COLO829 (cell line): ENCODE measurements at places on chromosomes 6 and 20.

DNA sequence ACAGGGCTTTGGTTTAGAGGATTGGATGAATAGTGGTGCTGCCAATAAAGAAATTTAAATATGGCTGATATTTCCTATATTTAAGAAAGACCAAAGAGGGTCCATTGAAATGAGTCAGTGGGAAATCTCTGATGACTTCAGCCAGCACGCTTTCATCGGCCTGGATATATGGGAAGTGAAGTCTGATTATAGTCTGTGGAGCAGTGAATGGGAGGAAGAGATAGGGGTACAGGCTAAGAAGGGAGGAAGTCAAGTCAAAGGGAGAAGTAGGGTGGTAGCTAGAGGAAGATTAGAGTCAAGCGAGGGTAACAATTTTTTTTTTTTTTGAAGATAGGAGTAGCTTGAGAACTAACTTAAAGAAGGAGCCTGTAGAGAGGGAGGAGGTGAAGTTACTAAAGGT is 22.7 kb downstream of the SLC16A10 start:
- no peak for DNase-seq

- no peak for DNase-seq
These were observed 132.5 kb downstream of the UTRN start for GRCh38 chr6:144417681-144418080.

- DNase-seq, result no peak
These were observed at the start of gene APCDD1L for GRCh38 chr20:58515233-58516212. TSS of gene APCDD1L (minus strand) at chr20:58515399. CDS start at chr20:58514707, 692 bp downstream.

GRCh38 chr20:44811150-44811685 is 872 bp upstream of the RIMS4 start:
- DNase-seq, result no peak

GRCh38 chr6:48036316-48036715 is 74.7 kb downstream of the PTCHD4 start:
- DNase-seq, result peak; percentile 37

GRCh38 chr20:46362921-46363867 is 43.2 kb downstream of the ELMO2 start:
- DNase-seq, result no peak

- DNase-seq, result no peak
These were observed 9.5 kb downstream of the NT5E start for GRCh38 chr6:85459224-85459901.

DNA sequence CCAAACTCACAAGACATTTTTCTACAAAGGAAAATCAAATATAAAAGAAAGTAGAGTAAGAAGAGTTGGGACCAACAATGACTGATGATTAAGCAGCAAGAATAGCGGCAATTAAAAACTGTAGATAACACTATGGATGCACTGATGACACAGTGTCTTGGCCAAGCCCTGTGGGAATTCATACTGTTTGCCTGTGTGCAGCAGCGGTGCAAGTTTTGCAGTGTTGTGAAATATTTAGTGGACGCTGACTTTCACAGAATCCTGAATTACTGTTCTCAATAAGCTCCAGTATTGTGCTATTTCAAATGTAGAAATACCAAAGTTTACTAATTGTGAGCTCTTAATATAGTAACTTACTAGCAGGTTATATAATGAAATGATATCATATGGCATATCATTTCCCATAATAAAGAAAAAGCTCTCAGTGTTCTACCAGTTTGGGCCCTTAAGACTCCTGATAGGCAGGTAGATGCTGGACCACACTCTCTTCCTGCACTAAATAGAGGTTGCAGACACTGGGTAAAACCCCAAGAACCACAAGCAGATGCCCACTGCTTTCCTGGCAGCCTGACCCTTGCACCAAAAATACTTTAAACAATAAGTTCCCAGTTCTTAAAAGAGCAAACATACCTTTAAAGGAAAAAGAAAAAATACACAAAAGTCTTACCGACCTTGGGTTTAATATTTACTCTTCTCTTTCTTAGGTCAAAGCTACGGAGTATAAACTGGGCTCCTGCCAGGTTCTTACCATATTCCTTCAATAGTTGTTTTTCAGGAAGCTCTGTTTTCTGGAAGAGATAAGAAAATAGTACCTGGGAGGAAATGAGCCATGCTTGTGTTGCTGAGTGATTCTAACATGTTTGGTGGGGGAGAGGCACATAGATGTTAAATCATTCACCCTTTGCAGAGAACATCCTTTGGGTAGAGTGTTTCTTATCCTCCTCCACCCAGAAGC is 41.6 kb downstream of the ANKEF1 start:
- DNase-seq, result no peak

DNA sequence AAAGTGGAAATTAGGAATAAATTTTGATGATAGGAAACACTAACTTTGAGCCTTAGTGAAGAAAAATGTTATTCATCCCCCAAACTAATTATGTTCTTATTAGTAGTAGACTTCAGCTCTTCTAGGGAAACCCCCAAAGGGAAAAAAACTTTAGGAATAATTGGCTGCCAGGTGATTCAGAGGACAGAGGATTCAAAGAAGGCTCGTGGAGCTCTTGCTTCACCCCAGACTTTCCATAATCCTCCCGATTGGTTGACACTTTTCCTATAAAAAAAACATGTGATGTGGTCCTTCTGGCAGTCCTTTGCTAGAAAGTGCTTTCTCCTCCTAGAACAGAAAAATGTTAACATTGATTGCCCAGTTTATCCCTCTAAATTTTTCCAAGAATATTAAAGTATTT is 5.6 kb upstream of the CCDC170 start:
- no peak for DNase-seq

DNA sequence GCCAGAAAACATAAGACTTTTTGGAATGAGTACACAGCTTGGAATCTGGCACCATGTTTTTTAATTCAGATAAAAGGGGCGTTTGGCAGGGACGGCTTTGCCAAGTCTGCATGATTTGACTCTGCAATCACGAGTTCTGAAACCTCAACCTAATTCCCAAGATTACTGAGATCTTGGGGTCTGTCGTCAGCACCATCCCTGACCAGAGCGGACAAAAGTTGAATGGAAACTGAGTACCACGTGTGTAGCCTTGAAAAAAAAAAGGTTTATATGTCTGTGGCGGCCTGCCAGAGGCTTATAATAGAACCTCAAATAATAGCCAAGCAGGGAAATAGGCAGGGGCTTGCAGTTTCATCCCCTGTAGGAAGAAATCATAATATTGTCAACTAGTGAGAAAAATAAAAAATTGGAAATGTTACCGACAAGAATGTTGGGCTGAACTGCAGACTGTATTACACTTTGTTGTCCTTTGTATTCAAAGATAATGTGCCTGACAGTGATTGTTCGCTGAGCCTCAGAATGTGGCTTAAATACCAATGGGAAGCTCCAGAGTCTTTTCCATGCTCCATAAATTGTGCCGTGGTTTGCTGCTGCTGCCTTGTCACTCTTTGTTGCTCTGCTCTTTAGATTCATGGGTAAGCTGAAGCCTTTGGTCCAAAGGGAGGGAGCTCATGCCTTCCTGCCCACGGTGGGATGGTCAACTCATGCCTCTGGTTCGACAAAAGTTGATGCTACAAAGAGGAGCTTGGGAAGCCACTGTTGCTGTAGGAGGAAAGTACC is 118.8 kb upstream of the ARID1B start:
- DNase-seq, result peak; percentile 63

DNA sequence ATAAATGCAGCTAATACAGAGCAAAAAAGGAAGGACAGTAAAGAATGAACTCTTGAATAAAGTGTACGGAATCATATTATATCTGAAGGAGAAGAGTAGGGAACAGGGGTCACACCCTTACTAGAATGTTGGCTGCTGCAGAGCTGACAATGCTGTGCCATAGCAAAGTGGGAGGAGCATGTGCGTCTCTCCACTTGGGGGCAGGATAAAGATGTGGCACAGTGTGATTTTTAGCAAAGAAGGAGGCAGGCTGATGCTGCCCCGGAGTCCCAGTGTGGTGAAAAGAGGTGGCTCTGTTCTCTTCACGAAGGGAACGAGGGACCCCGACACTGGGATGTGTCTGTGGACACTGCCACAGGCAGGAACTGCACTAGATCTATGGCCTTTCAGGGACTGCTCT is 67.5 kb downstream of the INSM1 start:
- DNase-seq, result no peak

DNA sequence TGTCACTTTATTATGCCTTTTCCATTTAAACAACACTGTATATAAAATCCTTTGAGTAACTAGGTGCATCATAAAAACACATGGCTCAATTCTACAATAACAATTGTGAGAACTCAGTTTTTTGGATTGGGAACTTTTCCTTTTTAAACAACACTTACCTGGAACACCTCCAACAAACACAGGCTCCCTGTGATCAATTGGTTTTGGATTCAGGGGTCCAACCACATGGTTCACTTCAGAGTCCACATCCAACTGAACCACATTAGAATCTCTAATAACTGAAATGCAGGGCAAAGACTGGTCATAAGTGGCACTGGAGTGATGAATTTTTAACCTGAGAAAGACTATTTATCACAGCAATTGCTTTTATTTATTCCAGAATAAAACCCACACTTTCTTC is 26.5 kb downstream of the FAM229B start:
- no peak for DNase-seq

DNA sequence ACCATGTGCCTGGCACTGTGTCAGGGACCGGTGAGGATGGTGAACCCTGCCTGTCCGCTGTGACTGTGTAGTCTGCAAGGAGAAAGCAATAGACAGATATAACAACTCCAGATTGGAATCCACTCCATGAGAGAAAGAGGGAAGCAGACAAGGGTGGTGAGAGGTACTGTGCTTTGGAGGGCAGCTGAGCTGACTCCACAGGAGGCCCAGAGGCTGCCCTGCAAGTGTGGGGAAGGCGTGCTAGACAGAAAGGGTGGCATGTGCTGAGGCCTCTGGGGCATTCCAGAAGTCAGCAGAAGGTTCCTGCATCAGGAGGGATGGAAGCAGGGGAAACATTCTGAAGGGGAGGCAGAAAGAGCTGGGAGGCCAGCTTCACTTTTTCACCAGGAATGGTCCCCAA is 39.3 kb upstream of the APCDD1L start:
- no peak for DNase-seq

- DNase-seq, result no peak
These were observed 5.1 kb downstream of the SNTA1 start for GRCh38 chr20:33438481-33438880.

DNA sequence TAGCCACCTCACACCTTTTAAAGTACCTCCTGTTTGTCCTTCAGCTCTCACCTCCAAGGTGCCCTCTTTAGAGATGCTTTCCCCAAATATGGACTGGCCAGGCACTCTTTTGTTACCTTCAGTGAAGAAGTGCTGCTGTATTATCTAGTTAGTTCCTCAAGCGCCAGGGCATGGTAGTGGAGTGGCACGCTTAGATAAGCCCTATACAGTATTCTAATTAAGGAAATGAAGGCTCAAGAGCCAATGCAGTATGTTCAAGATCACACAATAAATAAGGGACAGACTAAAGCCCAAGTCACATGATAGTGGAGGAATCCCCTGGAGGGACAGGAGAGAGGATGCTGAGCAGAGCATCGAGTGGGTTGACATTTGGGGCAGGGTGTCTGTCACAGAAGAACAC is 28.5 kb upstream of the GFOD1 start:
- no peak for DNase-seq

GRCh38 chr6:121438869-121439268 is 3.4 kb downstream of the GJA1 start:
- DNase-seq, result no peak

DNA sequence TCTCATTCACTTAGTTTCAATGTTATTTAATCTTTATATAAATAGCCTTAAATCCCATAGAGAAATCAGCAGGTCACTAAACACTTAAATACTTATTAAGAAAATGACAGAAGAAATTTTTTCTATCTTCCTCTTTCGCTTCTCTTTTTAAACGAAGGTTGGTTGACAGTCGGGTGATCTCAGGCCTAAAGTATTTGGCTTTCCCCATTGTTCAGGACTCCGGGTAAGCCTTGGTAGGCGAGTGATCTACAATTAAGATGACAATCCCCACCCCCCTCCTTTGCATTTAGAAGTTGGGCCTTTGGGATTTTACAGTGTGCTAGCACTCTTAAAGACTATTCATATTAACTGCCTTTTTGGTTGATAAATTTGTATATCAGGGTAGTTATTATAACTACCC is 19.7 kb upstream of the UTRN start:
- no peak for DNase-seq

DNA sequence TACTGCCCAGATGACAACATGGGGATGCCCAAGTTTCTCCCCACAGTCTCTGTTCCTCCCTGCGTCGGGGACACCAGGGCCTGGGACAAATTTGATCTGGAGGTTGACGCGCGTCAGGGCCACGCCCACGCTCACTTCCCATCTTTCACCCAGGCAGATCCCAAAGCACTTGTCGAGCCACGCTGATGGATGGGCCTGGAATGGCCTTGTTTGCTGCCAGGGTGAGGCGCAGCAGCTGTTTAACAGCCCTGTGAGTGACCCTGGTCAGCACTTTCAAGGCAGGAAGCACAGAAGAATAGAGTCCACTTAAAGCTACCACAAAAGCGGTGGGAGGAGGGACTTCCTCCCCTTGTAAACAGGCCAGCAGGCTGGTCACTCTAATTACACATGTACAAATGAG is 324.7 kb upstream of the JARID2 start:
- DNase-seq, result peak; percentile 58

- no peak for DNase-seq
These were observed 584 bp downstream of the C20orf141 start for GRCh38 chr20:2815242-2815900.

GRCh38 chr6:13375360-13375878 is 47.1 kb upstream of the TBC1D7 start:
- DNase-seq, result no peak

- DNase-seq, result no peak
These were observed 655.4 kb upstream of the PTCHD4 start for GRCh38 chr6:48766349-48766748.

GRCh38 chr20:33233129-33233774 is 2.5 kb upstream of the BPIFA1 start:
- peak; percentile 22 for DNase-seq
